ENCODE measurements at places on chromosomes 2 and 18. TPM values are rescaled to one million over a fixed set of nuclear protein-coding genes. Genes with fewer than 3 reads are reported as not detected.

GRCh38 chr2:75389271-75389670, 171.5 kb downstream of the EVA1A start:
- peaks cover 3% of the 10 kb centered on the region for H3K27me3 ChIP-seq
- no peaks in the 10 kb centered on the region for H3K4me1 ChIP-seq
- DNase-seq: no peak

DNA sequence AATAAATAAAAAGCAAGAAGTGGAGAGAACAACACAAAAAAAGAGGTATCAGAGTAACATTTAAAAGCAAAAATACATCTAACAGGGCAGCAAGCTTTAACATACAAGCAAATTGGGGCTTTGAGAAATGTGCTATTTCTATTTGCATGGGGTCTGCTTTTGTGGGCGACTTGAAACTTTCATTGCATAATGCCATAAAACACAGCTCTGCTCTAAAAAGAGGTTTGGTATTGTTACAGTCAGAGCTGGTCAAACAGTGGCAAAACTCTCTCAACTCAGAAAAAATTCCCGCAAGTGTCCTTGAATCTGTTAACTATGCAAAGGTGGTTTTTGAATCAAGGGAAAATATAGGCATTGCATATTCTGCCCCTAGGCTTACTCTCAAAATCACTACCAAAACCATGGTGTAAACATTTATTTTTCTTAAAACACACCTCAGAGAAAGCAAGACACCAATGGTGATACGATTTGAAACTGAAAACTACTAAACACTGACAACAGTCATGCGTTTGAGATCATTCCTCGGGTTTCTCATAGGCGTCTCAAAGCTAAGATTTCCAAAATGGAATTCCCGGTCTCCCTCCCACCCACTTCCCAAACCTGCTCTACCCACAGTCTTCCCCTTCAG, 45.5 kb downstream of the RNF152 start:
- DNase-seq: no peak
- no peak overlapping the region for H3K4me3 ChIP-seq
- H3K36me3 ChIP-seq: no peaks in the 10 kb centered on the region
- no peak overlapping the region for H3K27ac ChIP-seq
- peaks cover 2% of the 10 kb centered on the region for H3K4me1 ChIP-seq

- no peak overlapping the region for H3K27ac ChIP-seq
- H3K4me3 ChIP-seq: no peak overlapping the region
- H3K27me3 ChIP-seq: no peaks in the 10 kb centered on the region
- no peak for DNase-seq
- H3K4me1 ChIP-seq: no peaks in the 10 kb centered on the region
Measured at GRCh38 chr2:72041638-72042111, 106.0 kb downstream of the CYP26B1 start.

The PIEZO2 gene
- 3.3 TPM for total RNA-seq

DNA sequence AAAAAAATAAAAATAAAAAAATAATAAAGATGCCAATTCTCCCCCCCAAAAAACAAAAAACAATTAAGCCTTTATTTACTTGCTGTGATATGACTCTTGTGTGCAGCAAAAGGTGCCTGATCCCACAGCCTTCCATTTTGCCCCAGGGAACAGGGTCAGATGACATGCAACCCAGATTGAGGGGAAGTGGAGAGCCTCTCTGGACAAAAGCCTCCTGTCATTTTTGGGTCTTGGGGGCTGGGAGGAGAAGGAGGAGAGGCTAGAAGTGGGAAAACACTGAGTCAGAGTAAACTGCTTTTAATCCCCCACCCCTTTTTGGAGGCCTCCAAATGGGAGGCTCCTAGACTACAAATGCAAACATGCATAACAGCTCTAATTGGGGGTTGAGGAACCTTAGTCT, 46.6 kb upstream of the SCG2 start:
- H3K36me3 ChIP-seq: no peaks in the 10 kb centered on the region
- peaks cover 2% of the 10 kb centered on the region for H3K4me1 ChIP-seq
- H3K4me3 ChIP-seq: no peak overlapping the region
- H3K27me3 ChIP-seq: no peaks in the 10 kb centered on the region
- H3K27ac ChIP-seq: no peak overlapping the region

GRCh38 chr18:47321815-47322214, 70.4 kb upstream of the SKOR2 start:
- no peak overlapping the region for H3K27ac ChIP-seq
- H3K4me1 ChIP-seq: no peaks in the 10 kb centered on the region
- no peak overlapping the region for H3K4me3 ChIP-seq
- H3K36me3 ChIP-seq: no peaks in the 10 kb centered on the region

GRCh38 chr2:14387332-14387731, 245.2 kb upstream of the LRATD1 start:
- no peak for DNase-seq
- no peak overlapping the region for H3K4me3 ChIP-seq
- no peak overlapping the region for H3K27ac ChIP-seq
- no peaks in the 10 kb centered on the region for H3K4me1 ChIP-seq

GRCh38 chr2:80111185-80111584, 193.4 kb downstream of the LRRTM1 start:
- no peak overlapping the region for H3K4me3 ChIP-seq
- peak; percentile 66 for DNase-seq
- H3K36me3 ChIP-seq: no peaks in the 10 kb centered on the region
- H3K4me1 ChIP-seq: peaks cover 3% of the 10 kb centered on the region

DNA sequence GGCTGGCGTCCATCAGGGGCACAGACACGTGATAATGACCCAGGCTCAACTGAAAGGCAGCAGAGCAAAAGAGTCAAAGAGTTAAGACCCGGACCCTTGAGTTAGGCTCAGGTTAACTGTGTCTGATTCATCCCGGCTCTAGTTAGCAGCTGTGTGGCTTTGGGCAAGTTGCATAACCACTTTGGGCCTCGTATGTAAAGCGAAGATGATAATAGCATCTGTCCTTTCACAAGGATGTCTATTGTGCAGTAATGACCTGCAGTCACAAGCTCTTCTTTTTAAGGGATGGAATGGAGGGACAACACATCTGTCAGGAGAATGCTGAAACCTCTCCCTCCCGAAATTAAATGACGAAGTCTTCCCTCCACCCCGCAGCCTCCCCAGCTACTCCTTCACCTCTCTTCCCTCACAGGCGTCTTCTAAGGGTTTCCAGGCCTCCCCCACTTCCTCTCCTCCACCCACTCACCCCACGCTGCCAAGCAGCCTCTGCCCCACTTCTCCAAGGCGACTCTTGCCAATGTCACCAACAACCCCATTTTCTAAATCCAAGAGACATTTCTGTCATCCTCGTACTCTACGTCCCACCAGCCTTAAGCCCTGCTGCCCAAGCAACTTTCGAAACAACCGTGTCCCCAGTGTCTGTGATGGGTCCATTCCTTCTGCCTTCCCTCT, 135.1 kb upstream of the ID2 start:
- H3K4me3 ChIP-seq: no peak overlapping the region
- DNase-seq: no peak
- H3K4me1 ChIP-seq: peaks cover 16% of the 10 kb centered on the region
- H3K27ac ChIP-seq: no peak overlapping the region
- H3K27me3 ChIP-seq: no peaks in the 10 kb centered on the region

The ALK gene
- not detected for total RNA-seq

DNA sequence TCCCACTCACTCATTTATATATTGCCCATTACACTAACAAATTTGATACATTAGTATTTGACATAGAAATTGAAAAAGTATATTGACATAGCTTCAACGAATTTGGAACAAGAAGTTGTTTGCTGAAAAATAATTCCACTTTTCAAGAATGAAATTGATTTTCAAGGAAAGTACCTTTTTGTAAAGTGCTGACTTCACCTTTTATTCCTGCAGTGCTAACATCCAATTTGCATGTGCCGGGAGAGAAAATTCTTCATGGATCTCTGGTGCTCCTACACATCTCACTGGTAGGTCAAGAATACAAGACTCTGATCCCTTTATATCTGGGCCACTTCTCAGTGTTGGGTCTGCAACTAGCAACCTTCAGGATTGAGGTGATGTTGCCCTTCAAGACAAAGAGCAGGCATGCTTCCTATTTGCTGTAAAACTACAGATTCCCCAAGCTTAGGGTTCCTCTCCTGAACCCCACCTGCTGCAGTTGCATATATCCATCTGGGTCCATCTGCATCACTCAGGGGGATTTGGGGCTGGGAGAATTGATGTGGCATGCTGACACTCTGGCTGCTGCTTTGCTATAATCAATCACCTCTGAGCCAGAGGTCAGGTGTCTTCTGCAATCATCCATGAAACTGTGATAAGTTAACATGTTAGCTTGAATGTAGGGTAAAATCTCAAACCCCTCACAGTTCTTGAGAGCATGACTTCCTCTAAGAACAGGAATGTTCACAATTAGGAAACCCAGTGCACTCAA, 108.4 kb upstream of the TTN start:
- no peak overlapping the region for H3K4me3 ChIP-seq
- no peaks in the 10 kb centered on the region for H3K36me3 ChIP-seq
- H3K4me1 ChIP-seq: no peaks in the 10 kb centered on the region
- no peak for DNase-seq
- H3K27me3 ChIP-seq: peaks cover 2% of the 10 kb centered on the region
- no peak overlapping the region for H3K27ac ChIP-seq

- H3K27me3 ChIP-seq: no peaks in the 10 kb centered on the region
- peak; percentile 65 for DNase-seq
- H3K4me1 ChIP-seq: no peaks in the 10 kb centered on the region
- H3K4me3 ChIP-seq: no peak overlapping the region
Measured at GRCh38 chr18:22813648-22814328, 119.3 kb upstream of the RBBP8 start.

- no peaks in the 10 kb centered on the region for H3K36me3 ChIP-seq
- H3K4me3 ChIP-seq: no peak overlapping the region
- no peaks in the 10 kb centered on the region for H3K27me3 ChIP-seq
- DNase-seq: no peak
Measured at GRCh38 chr2:222752746-222753145, 81.3 kb downstream of the MOGAT1 start.

The NT5DC4 gene
- not detected for total RNA-seq

DNA sequence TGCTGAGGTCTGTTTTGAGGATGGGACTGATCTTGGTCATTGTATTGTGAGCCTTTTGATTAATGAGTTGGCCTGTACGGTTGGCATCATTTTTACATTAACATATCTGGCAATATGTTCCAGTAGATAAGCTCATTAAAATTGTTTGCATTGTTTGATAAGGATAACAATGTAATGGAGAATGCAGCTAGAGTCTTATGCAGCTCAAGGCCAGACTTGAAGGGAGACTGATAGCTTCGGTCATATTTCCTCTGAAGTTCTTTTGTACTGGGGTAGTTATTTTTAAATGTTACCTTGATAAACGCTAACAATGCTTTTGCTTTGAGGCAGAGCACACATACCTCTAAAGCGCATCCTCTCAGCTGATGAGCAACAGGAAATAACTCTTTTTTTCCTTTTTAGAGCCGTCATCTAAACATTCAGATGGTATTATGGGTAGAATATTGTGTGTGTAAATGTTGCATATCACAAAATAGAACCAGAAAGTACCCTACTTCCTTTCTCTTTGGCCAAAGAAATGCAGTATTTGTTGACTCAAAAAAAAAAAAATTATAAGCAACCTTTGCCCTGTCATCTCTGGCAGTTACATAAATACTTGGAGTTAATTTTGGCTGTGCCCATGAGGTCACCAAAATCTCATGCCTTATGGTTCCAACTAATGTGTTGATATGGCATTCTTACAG, 1.3 kb downstream of the MAPRE2 start:
- H3K36me3 ChIP-seq: no peaks in the 10 kb centered on the region
- peaks cover 1% of the 10 kb centered on the region for H3K27me3 ChIP-seq
- no peak for DNase-seq

DNA sequence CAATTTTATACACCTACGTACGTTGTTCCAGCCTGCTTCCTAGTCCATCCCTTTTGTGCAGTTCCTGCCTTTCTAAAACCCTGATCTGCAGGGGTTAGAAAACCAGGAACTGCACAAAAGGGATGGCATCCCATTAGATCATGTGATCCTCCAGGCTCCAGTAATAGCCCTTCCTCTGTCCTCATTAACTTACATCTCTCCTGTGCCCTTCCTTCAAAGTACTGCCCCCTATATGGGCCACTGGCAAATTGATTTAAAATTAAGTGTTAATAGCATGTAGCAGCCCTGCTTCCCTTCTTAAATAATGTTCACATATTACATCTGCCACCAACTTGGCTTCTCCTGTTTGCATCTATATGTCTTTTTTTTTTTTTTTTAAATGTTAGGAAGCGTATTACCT, 61.3 kb upstream of the NXPH2 start:
- no peaks in the 10 kb centered on the region for H3K27me3 ChIP-seq
- no peak overlapping the region for H3K4me3 ChIP-seq
- no peaks in the 10 kb centered on the region for H3K4me1 ChIP-seq
- H3K36me3 ChIP-seq: no peaks in the 10 kb centered on the region

- no peaks in the 10 kb centered on the region for H3K36me3 ChIP-seq
- no peaks in the 10 kb centered on the region for H3K27me3 ChIP-seq
- no peak for DNase-seq
- H3K27ac ChIP-seq: no peak overlapping the region
Measured at GRCh38 chr2:21664083-21664482, 540.3 kb downstream of the TDRD15 start.

GRCh38 chr18:63707816-63708215, 5.1 kb downstream of the SERPINB11 start:
- H3K36me3 ChIP-seq: no peaks in the 10 kb centered on the region
- peaks cover 1% of the 10 kb centered on the region for H3K4me1 ChIP-seq
- peak; percentile 8 for DNase-seq
